Activated CD4-positive, alpha-beta memory T cell treated with anti-CD3 and anti-CD28 coated beads, Interleukin-2, amount 10 ng/mL, durations not matched to agents 7 days and 5 days (primary cell): ENCODE measurements at places on chromosomes 3 and 15.

DNA sequence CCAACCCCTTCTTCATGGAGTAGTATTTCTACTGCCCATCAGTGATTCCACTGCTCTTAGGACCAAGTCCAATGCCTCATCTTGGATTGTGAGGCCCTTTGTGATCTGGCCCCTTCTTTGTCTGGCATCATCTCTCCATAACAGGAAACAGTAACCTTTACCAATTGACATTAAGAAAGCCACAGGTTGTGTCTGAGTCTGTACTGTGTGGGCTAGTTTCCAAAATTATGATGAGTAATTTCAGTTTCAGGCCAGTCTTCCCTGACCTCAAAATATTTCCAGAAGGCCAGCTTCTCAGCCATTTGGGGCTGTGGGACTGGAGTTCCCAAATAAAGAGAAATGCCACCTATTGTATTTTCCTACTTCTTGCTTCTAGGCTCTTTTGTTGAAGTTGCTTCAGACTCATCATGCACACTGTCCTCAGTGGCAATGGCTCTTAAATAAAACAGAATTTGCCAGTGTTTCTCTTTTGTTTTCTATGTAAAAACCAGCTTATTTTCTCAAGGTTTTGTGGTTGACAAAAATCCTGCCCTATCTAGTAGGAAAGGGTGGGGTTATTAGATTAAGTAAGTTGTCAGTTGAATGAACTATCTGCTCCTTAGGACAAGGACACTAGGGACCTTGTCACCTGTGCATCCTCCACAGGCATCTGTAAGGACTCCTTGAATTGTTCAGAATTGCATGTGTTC lies 47.0 kb upstream of the ACKR4 start:
- no peak for DNase-seq

- DNase-seq: no peak
Observed at GRCh38 chr15:61070111-61070901, 158.8 kb downstream of the RORA start.

- DNase-seq: no peak
Observed at GRCh38 chr3:24318677-24319287, 175.9 kb downstream of the THRB start.

GRCh38 chr15:59115047-59115446 lies 10.1 kb downstream of the CCNB2 start:
- DNase-seq: no peak

- DNase-seq: no peak
Observed at GRCh38 chr3:30638685-30639412, 32.4 kb downstream of the TGFBR2 start.

DNA sequence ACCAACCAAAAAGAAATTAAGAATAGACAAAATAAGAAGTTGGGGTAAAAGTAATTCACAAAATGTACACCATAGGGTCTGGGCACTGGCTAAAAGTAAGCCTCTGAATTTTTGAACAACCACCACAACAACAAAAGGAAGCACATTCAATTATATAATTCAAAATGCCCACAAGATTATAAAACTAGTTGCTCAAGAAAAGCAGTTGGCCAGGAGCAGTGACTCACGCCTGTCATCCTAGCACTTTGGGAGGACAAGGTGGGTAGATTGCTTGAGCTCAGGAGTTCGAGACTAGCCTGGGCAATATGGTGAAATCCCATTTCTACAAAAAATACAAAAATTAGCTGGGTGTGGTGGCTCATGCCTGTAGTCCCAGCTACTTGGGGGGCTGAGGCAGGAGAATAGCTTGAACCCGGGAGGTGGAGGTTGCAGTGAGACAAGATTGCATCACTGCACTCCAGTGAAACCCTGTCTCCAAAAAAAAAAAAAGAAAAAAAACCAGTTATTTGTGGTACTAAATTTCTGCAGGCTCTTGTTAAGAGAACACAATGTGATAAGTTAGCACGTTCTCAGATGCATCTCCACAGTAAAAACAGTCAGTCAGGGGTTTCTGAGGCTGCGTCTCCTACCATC lies 6.6 kb upstream of the ATP11B start:
- DNase-seq: no peak

GRCh38 chr3:160924776-160925175 lies 168.7 kb downstream of the PPM1L start:
- DNase-seq: no peak

DNA sequence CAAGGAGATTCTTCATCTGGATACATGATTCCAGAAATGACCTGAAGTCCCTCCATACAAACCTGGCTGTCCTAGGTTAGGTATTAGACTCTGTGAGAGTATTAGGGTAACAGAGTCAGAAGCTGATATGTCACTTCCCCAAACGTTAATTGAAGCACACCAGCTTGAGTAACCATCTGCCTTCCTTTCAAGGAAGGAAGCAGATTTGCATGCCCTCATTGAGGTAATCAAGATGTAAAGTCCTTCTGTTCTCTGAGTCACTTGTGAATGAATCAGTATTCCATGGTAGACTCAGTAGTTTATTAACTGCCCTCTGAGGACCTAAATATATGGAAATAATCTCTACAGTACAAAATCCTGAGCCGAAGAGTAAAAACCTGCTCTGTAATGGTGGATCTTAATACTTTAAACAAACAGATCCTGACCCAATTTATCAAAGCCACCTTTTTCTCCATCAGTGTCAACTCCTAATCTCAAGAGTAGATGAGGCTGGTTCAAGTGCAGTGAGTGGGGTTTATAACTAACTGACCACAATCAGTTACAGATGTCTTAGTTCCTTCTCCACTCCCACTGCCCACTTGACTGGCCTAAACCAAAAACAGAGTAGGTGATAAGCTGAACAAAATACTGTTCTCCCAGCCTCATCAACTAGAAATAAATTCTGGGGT lies 246.2 kb upstream of the CHRM5 start:
- DNase-seq: no peak

GRCh38 chr3:84292128-84292527 lies 666.7 kb upstream of the CADM2 start:
- no peak for DNase-seq
